ENCODE measurements at places on chromosomes 16 and 17.

DNA sequence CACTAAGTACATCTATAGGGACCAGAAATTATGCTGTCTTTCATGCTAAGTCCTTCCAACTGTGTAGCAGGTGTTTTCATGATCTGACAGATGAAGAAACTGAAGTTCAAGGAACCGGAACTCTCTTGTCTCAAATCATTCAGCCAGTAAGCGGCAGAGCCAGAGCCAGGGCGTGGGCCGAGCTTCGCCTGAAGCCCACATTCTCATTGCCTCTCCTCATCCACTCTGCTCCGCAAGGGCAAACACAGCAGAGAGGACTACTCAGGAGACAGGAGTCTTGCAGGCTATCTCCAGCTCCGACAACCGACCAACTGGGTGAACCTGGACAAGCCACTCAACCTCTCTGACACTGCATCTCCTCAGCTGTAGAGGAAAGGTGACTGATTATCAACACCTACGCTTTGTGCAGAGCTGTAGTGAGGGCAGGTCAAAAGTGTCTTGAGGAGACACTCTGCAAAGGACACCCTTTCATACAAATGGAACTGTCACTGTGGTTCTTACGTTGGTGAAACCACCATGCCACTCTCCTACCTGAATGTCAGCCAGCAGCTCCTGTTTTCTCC, 72.9 kb downstream of the CYTH1 start:
- no peak for DNase-seq

DNA sequence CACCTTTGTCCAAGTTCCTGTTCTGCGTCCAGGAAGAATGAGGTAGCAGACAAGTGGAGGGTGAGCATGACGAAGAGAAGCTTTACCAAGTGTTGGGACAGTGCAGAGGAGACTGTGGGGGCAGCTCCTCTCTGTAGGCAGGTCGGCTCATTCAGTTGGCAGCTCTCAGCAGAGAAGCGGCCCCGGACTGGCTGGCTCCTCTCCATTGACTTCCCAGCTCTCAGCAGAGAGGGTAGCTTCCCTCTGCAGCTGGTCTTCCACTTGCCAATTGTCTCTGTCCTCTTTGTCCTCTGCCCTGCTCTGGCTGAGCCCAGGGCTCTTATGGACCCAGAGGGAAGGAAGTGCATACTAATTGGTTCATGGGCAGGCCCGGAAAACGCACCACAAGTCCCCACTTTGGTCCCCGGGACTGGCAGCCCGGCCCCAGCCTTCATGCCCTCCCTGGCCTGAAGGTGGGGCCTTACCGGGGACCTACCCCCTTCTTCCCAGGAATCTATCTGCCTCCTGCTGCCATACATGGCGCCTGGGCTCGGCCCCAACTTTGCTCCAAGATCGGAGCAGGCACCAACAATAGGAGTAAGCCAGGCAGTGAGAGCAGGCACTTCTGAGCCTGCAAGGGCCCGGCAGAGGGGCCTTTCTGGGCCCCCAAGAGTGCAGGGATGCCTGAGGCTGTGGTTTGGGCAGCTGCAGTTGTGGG, 10.1 kb downstream of the KCTD5 start:
- DNase-seq: no peak

GRCh38 chr17:71496552-71496951, 624.3 kb upstream of the SOX9 start:
- no peak for DNase-seq

- DNase-seq: no peak
Observed at GRCh38 chr16:59892376-59892775, 1158.3 kb upstream of the GOT2 start.

- DNase-seq: no peak
Observed at GRCh38 chr17:49020609-49021008, 23.4 kb downstream of the IGF2BP1 start.

- no peak for DNase-seq
Observed at GRCh38 chr16:88356124-88356726, 26.5 kb upstream of the ZNF469 start.

DNA sequence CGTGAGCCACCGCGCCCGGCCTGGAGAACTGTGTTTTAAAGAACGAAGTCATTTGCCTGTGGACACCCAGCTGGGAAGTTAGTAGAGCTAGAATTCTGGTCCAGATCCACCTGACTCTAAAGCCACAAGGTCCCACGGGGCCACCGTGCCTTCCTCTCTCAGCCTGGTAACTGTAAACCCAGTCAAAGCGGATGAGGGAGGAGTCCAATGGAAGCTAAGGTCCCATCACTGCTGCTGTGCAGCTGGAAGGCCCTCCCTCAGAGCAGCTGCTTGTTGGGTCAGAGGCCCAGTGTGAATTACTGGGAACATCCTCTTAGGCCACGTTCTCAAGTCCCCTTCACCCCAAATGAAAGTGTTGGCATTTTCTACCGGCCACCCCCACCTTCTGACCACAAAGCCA, 48.8 kb upstream of the CACNG5 start:
- DNase-seq: no peak

- DNase-seq: peak; percentile 83
Observed at GRCh38 chr17:31580706-31581490, 189.4 kb downstream of the RAB11FIP4 start.

DNA sequence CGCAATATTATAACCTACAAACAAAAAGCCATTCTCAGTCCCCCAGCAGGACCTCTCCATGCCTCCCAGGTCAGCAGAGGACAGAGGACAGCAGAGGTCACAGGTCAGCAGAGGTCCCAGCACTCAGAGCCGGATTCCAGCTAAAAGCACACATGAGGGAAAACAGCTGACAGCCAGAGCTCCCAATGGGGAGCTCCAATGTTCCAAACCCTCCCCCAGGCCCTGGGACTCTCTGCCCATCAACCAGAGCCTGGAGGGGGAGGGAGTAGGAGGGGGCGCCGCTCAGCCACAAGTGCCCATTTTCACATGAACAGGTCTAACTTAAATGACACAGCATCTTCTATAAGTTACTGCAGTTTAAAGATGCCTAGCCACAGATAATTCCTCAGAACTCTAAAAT, 77.5 kb downstream of the ANKRD11 start:
- peak; percentile 44 for DNase-seq

GRCh38 chr17:74368341-74369081, 1.2 kb downstream of the GPR142 start:
- DNase-seq: peak; percentile 73

Measured in BE2C (cell line).